ENCODE measurements at places on chromosomes 6 and 20.

GRCh38 chr20:42721923-42722322 lies 467.8 kb downstream of the PTPRT start:
- no peak for DNase-seq

GRCh38 chr6:143629104-143630080 lies 48.4 kb upstream of the PHACTR2 start:
- DNase-seq: no peak

GRCh38 chr20:57210054-57210910 lies 56.2 kb downstream of the BMP7 start:
- no peak for DNase-seq

DNA sequence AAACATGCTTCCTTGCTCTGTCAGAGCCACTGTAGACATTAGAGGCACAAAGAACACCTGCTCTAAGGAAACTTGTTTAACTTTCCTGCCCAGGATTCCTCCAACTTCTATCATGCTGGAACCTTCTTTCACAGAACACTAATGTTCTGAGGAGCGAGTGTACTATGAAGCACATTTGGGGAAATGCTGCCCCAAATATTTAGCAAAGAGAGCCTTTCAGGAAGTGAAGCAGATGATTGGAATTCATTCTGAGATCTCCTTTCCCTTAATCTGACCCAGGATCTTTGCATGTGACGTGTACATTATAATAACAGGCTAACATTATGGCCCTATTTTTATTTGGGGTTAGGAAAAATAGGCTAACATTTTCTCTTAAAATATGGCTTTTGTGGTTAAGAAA lies 21.0 kb upstream of the FYN start:
- no peak for DNase-seq
